Hypothalamus (tissue), 51 donors: ENCODE measurements at places on chromosomes 4 and X.

DNA sequence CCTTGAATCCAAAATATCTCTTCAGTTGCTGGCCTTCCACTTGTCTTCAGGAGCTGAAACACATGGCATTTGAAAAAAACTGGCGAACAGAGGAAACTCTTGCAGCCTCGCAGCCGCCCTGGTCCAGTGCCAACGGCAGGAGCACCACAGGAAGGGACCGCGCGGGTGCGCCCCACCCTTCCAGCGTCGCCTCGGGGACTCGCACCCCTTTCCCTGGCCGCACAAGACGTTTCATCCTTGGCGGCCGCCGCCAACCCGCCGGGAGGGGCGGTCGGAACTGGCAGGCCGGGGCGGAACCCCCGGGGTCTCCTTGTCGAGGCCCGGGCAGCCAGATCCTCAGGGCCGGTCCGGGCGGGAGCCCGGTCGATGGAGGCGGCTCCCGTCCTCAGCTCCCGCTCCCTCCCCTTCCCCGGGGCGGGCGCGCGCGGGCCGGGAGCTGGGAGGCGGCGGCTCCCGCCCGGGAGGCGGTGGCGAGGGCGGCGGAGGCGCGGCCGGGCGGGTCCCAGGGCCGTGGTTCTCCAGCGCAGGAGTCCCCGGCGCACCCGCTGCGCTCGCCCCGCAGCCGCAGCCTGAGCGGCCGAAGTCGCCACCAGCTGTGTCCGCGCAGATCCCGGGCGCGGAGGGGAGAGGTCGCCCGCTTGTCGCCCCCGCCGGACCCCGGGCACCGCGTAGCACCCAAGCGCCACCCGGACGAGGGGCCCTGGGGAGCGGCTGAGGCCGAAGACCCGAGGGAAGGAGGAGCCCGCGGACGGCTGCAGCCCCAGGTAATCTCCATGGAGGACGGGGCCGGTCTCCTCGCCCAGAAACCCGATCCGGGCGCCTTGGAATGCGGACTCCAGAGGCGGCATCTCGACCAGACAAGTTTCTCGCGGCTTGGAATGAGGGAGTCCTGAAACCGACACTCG is 886 bp upstream of the NDST3 start:
- no peak for DNase-seq

GRCh38 chrX:148542481-148543255 is 42.3 kb downstream of the AFF2 start:
- no peak for DNase-seq

DNA sequence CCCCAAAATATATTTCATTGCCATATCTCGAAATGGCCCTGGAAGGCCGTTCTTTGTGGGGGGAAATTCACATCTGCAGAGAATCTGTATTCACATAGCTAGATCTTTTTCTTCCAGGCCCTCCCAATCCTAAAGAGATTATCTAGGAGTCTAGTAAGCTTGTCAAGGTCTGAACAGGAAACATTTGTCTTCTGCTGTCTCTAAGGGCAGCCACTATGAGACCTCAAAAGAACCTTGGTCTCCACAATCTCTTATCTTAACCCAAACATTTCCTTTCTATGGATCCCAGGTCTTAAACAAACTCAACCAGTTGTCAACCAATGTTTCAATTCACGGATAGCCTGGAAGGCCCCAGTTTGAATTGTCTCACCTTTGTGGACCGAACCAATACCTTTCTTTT is 45.0 kb downstream of the CRLF2 start:
- no peak for DNase-seq

DNA sequence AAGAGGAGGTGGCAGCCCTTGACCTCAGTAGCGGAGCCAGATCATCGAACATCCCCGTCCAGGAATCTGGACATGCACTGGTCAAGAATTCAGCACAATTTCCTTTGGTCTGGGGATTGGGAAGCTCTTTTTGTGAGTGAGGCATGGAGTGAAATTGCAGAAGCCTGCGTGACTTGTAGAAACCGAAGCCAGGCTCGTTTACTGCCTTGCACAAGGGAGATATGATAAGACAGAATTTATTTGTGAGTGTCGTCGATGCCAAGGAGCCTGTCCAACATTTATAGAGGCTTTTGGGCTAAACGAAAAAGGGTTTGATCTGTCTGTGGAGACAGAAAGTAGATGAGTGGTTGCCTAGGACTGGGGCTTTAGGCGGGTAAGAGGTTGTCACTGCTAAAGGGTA is 50.6 kb downstream of the TBL1X start:
- DNase-seq = no peak

GRCh38 chr4:12359420-12359819 is 930.7 kb upstream of the HS3ST1 start:
- no peak for DNase-seq

- no peak for DNase-seq
These were observed 632.1 kb upstream of the AADAT start for GRCh38 chr4:170721812-170722373.

GRCh38 chr4:145170223-145170622 is 10.2 kb downstream of the OTUD4 start:
- DNase-seq = no peak

DNA sequence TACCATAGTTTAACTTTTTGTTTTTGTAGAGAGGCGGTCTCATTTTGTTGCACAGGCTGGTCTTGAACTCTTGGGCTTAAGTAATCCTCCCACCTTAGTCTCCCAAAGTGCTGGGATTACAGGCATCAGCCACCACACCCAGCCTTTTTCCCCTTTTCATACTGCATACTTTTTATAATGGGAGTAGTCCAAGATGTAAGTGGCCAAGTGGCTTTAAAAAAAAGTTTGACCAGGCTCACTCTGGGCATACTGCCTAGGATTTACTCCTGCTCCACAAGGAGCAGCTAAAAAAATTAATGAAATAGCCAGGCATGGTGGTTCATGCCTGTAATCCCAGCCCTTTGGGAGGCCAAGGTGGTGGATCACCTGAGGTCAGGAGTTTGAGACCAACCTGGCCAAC is 6.0 kb downstream of the GRSF1 start:
- DNase-seq = no peak

DNA sequence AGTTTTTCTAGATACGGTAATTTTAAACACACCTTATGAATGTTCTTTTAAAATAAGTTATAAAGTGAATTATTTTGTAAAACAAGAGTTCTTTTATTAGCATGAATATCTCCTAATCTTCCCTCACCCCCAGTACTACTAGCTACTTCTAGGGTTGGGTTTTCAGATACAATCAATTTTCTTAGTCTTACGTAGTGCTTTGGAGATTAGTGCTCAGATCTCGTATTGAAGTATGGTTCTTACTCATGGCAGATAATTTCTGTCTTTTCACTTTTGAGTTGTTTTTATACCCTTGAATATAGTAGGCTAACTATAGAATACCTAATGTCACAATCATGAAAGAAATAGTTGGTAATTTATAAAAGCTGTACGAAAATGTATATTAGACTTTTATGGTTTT is 43.2 kb downstream of the CDKL5 start:
- DNase-seq = no peak

DNA sequence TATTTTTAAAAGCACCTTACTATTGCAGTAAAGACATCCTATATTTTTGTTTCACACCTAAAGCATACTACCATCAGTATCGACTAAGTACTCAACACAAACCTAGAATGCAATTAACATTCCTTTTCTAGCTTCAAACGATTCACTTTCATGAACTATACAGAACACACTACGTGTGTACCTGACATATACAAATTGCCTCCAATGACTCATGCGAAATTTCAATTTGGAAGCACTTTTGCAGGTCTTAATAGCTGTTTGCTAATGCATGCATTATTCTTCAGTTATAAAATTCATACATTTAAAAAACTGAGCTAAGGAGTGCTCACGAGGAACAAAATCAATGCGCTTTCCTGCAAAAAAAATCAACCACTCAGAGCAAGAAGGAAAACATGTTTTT is 19.7 kb upstream of the GPM6B start:
- DNase-seq = no peak
